ENCODE measurements at places on chromosomes 13 and 19.
A peak's percentile ranks its signal among the peaks of the same experiment; 100 is the strongest.

- peak; percentile 88 for DNase-seq
These were observed at the start of gene NTF4 for GRCh38 chr19:49064768-49065611. TSS of gene NTF4 (minus strand) at chr19:49064818. CDS start at chr19:49061997, 2,821 bp downstream.

- DNase-seq = no peak
These were observed 36.4 kb downstream of the FBN3 start for GRCh38 chr19:8113017-8113416.

DNA sequence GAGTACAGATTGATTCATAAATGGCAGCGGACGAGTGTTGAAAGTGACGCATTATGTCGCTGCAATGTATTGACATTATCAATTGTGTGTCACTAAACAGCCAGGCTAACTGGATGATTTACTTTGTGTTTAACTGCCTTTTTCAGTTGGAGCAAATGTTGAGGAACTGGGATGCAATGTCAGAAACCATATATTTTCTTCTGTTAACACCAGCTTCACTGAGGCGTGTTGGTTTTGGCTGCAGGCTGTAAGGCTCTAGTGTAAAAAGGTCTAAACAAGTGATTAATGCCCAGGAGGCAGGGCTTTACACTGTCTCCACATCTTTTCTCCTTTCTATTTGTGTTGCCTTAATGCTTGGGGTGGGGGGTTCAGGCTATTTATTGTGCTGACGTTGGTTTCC is 80.1 kb downstream of the GGACT start:
- DNase-seq = no peak

DNA sequence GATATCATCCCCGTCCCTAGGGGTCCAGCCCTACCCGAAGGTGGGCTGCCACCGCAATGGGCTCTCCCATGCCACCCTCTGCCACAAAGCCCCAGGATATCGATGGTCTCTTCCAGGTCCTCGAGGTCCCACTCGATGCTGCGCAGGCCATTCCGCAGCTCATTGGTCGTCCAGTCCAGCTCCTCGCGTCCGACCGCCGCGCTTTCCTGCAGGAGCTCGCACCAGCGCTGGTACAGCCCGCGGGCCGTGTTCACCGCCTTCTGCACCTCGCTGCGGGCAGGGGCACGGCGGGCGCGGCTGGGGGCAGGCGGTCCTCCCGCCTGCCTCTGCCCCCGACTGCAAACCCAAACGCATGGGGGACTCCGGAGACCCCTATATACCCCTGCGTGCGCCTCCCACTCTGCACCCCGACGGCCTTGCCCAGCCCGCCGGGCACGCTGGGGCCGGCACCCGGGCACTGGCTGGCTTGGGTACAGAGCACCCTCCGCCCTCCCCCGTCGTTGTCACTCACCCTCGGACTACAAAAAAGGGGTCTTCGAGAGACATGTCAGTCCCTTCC is 468 bp downstream of the STX10 start:
- peak; percentile 72 for DNase-seq

GRCh38 chr19:31992750-31993149 is 352.7 kb upstream of the ZNF507 start:
- no peak for DNase-seq

- peak; percentile 71 for DNase-seq
These were observed 185.3 kb downstream of the LHFPL6 start for GRCh38 chr13:39417643-39418042.

DNA sequence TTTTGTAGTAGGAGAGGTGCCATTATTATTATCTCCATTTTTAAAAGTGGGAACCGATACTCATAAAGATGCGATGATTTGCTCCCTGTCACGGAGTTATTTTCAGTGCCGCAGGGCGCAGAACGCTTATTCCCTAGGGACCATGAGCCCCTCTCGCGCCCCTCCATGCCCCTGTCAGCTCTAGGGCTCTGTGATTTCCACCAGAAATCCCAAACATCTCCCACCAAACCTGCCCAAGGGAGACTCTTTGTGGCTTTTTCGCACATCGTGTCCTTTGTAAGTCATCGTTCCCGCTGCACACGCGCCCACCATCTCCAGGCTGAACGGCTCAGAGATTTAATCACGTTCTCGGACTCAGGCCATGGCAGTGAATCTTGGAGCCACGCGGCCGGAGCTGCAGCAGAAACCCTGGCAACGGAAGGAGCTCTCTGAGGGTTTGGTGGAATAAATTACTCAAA is 105.1 kb downstream of the DNAJC15 start:
- no peak for DNase-seq

DNA sequence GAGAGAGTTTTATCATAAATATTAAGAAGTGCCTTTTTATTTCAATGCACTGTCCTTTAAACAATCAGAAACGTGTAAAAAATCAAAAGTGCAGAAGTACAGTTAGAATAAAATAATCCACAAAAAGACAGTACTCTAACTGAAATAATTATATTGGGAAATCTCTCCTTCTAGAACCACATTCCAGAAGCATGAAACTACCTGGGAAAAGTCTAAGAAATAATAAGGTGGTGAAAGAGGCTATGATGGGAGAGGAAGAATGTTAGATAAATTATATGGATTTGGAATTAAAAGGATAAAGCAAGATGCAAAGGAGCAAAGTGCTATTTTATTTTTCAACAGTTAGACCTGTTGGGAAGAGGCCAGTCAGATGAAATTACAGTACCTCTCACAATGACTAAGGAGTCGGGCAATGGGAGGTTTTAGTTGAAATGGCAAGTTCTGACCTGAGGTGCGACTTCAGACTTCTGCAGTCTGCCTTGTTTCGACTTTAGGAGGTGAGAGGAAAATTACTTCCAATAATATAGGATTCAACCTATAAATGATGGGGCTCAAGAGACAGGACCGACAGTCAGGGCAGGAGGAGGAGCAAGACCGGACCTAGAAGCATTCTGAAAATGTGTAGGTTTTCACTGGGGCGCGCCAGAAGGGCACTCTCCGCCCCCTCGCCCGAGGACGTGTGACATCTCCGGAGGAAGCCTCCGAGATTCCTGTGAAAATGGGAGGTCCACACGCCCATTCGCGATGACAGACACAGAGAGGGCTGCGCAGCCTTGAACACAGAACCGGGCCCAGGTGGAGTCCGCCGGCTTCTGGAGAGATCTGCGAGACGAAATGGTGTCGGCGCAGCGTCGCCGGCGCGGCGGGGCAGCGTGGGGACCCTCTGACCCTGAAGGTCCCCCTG is 717 bp downstream of the SPRYD7 start:
- no peak for DNase-seq

- peak; percentile 16 for DNase-seq
These were observed 656.6 kb downstream of the UQCRFS1 start for GRCh38 chr19:28556371-28556770.

GRCh38 chr19:16771618-16772017 is 52.0 kb downstream of the NWD1 start:
- peak; percentile 87 for DNase-seq

DNA sequence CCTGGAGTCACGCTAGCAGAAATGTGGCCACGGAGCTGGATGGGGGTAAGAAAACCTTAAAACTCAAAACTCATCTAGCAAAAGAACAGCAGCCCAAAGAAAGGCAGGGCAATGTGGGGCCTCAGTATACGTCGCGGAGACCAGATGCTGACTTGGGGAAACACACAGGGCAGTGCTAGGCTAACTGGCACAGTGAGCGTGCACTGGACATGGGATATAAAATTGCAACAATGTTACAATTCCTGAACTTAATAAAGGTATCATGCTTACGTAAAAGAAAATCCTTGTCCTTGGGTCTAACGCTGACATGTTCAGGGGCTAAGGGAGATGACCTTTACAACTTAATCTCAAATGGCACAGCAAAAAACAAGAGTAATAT is 40.5 kb downstream of the COL4A1 start:
- DNase-seq = no peak

DNA sequence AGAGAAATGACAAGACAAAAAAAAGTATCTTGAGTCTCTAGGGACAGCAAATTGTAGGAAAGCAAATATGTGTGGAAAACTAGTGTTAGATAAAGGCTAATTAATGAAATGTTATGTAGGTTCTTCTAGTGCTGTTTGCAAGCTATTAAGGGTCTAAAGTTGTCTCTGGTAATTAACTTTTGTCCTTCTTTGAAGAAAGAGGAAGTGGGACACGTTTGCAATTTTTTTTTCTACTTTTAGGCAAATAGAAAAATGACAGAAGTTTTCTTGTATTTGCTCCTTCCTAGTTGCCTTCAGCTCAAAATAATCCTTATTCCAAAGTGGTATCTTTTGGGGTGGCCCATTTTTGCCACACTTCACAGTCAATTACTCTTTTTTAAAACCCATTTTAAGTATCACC is 1877.7 kb upstream of the PRR20A start:
- no peak for DNase-seq

- DNase-seq = no peak
These were observed 105.4 kb upstream of the ZNF98 start for GRCh38 chr19:22527554-22527953.

DNA sequence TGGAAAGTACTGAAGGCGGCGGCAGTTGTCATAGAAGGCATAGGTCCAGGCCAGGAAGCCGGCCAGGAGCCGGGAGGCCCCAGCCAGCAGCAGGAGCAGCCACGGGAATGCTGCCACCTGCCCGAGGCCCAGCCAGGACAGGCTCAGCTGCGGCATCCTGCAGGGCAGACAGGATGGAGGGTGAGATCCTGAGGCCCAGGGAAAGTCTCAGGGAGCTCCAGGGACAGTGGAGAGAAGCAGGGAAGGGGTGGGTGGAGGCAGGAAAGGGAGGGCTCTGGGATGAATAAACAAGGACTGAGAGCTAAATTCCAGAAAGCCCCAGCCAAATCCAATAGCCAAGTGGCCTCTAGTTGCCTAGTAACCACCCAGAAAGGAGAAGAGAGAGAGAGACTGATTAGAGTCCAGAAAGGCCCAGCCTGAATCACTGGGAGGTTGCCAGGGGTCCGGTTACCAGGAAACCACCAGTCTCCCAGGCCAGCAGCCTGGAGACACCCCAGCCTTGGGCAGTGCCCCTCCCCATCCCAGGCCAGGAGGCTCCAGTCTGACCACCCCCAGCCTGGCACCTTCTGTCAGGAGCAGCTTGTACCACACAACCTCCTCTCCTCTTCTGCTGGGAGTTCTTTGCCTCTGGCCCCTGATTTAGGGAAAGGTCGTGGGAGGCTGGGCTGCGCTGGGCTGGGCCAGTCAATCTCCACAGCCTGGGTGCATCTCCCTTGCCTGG is 7.5 kb upstream of the OR10H5 start:
- DNase-seq = peak; percentile 60

GRCh38 chr19:46451352-46451751 is 20.0 kb downstream of the PNMA8A start:
- no peak for DNase-seq

DNA sequence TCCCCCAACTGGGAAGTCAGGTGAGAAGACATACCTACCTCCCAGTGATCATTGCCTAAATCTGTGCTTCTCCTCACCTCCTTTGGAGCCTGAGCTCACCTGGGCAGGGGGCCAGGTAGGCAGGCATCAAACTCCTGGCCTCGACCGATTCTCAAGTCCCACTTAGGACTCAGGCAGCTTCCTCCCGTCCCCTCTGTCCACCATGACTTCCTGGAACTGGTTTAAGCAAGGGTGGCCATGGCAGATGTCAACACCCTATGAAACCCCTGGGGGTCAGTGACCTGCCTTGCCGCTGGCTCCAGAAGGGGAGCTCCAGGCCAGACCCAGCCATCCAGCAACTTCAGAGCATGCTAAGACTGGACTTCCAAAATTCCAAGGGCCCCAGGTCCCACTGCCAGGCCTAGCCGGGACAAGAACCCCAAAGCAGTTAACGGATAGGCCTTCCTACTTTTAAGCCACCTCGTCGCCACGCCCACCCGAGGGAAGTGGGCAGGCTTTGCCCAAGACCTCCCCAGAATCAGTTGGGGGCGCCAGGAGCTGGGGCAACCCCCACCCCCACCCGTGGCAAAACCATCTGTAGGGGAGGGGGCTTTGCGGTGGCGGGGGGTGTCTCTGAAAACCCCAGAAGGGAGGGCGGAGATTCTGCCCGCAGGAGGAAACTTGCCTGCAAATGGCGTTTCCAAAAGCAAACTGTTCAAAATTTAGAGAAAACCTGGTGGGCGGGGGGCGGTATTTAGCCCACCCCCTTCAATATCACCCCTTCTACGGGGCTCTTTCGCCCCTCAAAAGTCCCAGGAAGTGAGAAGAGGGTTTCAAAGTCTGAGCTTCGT is 657 bp downstream of the PLIN3 start:
- DNase-seq = peak; percentile 53

- DNase-seq = no peak
These were observed 2.7 kb downstream of the JUND start for GRCh38 chr19:18278521-18279265.

DNA sequence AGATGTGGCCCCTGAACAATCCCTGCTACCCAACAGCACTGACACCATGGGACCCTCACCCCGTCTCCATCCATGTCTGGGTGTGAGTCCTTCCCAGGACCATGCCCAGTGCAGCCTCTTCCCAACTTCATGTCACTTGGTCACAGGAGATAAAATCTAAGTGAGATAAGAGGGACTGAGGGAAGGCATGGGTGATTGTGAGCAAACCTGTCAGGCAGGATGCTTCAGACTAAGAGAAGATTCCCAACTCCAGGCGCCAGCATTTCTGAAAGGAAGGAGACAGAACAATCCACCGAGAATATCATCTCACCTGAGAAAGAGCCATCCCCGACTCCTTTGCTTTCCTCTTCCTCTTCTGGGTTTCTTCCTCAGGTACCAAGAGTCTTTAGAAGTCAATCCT is 7.5 kb downstream of the ZNF320 start:
- DNase-seq = no peak

DNA sequence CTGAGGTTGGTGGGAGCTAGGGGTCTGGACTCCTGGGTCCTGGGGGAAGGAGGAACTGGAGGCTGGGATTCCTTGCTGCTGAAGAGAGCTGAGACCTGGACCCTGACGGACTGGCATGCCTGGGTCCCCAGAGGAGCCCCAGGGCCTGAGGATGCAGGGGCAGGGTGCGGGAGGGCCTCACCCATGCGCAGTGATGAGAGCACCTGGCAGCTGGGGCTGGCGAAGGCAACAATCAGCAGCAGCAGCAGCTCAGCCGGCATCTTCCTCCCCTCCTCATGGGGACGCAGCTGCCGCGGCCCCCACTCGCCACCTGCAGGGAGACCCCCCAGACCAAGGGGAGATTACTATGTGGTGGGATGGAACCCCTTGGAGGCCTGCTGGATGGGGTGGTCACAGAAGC is 4.5 kb downstream of the GRIK5 start:
- no peak for DNase-seq

- no peak for DNase-seq
These were observed 25.6 kb upstream of the CABP5 start for GRCh38 chr19:48069435-48069834.

- no peak for DNase-seq
These were observed 2.7 kb upstream of the ZIC2 start for GRCh38 chr13:99978799-99979452.

DNA sequence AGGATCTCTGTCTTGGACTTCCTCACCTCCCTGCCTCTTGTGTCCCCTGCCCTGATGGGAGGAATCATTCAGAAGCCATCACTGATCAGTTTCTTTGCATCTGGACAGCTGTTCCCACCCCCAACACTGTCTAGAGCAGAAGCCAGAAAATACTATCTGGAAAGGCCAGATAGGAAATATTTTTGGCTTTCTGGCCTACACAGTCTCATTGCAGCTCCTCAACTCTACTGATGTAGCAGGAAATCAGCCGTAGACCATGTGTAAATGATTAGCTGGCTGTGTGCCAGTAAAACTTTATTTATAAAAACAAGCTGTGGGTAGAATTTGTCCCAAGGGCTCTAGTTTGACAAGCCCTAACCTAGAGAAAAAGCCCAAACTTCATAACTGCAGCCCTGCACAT is 5.6 kb downstream of the SIGLEC7 start:
- DNase-seq = no peak

All from cardiac muscle cell (in vitro differentiated cells and primary cell).